Upper lobe of right lung (tissue), 1 donor: ENCODE measurements at places on chromosomes 5 and 9.

DNA sequence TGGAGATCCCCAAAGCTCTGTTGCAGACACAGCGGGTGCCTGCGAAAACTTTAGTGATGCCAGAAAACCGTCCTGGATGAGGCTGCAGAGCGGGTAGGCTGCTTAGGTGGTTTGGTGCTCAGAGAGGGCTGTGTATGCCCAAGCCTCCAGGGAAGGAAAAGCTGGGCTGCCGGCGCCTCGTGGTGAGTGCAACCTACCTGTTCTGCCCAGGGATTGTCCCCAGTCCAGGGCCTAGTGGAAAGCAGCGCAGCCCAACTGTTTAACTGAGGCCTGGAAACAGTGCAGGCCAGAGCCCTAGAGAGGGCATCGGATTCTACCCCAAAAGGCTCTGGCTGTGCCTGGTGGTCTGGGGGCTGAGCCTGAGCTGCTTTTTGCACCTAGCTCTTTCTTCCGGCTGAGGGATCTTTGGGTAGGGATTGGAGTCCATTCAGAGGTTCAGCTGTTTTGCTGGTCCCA is 2.8 kb downstream of the LMX1B start:
- DNase-seq, result no peak

DNA sequence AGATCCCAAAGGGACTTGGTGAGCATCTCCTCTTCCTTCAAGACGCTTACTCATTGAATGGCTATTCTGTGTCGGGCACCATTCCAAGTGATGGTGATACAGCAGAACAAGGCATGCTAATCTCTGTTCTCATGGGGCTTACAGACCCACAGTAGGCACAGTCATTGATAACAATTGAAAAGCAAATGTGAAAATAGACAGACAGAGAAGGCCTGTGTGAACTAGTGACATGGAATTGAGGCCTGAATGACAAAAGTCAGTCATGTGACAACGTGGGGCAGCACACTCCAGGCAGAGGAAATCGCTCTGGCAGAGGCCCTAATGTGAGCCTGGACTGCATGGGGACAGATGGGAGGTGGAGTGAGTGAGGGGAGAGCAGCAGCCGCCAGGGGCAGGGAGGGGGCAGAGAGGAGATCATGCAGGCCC is 70.7 kb upstream of the CPLX2 start:
- DNase-seq, result no peak

GRCh38 chr9:129875687-129876395 is 40.6 kb downstream of the USP20 start:
- DNase-seq, result no peak

- no peak for DNase-seq
These were observed 17.0 kb downstream of the CAMK2A start for GRCh38 chr5:150272531-150272930.

DNA sequence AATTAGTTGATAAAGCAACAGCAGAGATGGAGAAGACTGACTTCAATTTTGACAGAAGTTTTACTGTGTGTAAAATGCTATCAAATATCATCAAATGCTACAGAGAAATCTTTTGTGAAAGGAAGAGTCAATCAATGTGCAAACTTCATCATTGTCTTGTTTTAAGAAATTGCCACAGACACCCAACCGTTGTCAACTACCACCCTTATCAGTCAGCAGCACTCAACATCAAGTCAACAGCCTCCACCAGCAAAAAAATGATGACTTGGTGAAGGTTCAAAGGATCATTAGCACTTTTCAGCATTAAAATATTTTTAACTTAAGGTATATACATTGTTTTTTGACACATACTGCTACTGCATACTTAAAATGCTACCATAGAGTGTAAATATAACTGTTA is 888.8 kb downstream of the CDH18 start:
- DNase-seq, result no peak

GRCh38 chr5:123181394-123181801 is 92.4 kb downstream of the PRDM6 start:
- DNase-seq, result no peak

- no peak for DNase-seq
These were observed 528.1 kb upstream of the KLF4 start for GRCh38 chr9:108017671-108018070.

DNA sequence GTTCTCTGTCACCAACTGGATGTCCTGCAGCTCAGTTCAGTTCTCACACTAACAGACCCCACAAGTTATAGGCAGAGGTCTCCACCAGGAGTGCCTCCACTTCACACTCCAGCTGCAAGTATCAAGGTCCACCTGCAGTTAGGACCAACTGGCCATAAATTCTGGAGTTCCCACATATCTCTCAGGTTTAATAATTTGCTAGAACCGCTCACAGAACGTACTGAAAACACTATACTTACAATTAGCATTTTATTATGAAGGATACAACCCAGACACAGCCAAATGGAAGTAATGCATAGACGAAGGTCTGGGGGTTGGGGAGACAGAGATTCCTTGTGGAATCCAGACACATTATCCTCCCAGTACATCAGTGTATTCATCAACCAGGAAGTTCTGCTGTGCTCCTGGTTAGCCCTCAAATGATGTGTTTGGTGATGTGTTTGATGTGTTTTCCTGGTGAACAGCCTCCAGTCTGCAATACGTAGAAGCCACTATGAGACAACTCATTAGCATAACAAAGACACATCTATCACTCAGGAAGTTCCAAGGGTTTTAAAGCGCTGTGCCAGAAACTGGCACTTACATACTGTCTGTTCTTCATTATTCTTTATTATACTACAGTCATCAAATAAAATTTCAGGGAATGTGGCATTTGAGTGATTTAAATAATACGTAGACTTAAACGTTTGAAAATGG is 25.4 kb downstream of the OGN start:
- no peak for DNase-seq

GRCh38 chr5:112257005-112257404 is 162.1 kb downstream of the EPB41L4A start:
- no peak for DNase-seq

DNA sequence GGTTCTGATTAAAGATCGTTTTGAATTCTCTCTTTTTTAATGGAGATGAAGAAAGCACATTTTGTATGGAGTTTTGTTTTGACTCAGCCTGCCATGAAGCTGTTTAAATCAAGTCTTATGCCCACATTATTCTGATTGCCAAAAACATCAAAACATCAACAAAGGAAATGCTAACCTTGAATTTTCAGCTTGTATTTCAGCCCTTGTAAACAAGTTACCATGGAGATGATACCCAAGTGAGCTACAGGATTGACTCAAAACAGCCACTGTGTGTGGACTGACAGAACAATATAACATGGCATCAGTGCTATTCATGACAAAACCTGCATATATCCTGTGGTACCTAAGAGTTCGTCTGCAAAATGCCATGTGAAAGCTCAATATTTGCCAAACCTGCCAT is 1581.0 kb downstream of the MAT2B start:
- no peak for DNase-seq

- no peak for DNase-seq
These were observed 40.5 kb upstream of the LIFR start for GRCh38 chr5:38596981-38597380.

- no peak for DNase-seq
These were observed 26.5 kb upstream of the CDKN2B start for GRCh38 chr9:22035591-22036011.

GRCh38 chr5:61599370-61600122 is 267.5 kb downstream of the ZSWIM6 start:
- DNase-seq, result no peak

GRCh38 chr5:134003064-134003816 is 1.5 kb downstream of the VDAC1 start:
- DNase-seq, result peak; percentile 55

GRCh38 chr9:17021387-17021970 is 113.4 kb upstream of the CNTLN start:
- no peak for DNase-seq

DNA sequence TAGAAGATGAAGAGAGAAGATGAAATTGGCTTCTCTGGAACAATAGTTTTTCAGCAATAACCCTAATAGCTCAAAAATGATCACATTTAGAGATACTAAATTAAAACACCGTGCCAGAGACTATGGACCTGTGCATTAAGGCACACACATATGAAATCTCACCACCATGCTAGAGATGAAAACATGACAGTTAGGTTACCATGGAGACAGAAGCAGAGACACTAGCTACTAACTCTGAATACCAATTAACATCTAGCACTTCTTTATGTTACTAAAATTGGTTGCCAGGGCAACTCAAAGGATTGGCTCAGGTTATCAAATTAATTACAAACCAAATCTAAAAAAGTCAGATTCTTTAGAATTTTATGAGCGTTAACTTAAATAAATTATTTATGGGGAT is 337.7 kb downstream of the PLK2 start:
- no peak for DNase-seq

DNA sequence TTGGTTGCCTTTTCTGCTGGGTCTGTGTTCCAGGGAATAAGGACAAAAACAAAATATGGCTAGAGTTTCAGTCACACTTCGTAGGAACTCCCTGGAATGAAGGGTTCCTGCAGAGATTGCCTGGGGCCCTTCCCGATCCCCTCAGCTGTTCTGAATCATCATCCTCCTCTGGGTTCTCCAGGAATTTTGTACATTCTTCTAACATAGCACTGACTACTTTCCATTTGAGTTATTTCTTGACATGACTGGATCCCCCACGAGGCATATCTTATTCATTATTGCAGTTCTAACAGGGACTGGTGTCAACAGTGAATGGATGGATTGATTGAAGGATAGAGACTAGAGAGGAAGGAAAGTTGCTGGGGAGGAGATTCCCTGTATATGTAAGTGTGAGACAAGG is 49.2 kb upstream of the TNC start:
- no peak for DNase-seq

DNA sequence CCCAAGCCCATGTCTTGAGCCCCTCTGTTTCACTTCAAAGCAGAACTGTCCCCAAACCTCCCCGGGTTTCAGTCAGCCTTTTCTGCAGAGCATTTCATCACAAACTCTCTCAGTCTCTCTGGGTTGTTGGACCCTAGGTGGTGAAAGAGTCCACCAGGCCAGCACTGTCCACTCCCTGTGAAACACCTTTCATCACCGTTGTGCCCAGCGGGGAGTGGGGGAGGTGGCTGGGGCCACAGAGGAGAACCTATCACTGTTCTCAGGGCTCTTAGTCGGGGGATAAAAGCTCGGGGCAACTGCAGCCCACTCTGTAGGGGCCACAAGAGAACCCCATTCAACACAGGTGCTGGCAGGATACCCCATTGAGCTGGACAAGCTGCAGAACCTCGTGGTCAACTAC is 5.4 kb upstream of the RABL6 start:
- DNase-seq, result no peak

DNA sequence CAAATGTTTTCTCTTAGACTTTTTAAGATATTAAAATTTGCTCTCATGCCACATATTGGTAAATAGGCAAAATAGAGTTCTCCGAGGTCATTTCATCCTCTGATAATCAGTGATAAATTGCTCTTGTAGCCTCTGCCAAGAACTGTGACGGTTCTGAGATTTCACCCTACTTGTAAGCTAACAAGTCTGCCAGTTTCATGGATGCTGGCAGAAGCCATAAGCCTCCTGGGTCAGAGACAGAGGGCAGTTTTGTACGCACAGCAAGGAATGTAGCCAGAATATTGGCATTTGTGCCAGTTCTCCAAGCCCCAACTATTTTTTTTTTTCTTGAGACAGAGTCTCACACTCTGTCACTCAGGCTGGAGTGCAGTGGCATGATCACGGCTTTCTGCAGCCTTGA is 945.0 kb upstream of the WWC1 start:
- DNase-seq, result no peak

- no peak for DNase-seq
These were observed 86.4 kb downstream of the PRLR start for GRCh38 chr5:35143841-35144240.

GRCh38 chr5:27598576-27598975 is 560.2 kb upstream of the CDH9 start:
- DNase-seq, result no peak

DNA sequence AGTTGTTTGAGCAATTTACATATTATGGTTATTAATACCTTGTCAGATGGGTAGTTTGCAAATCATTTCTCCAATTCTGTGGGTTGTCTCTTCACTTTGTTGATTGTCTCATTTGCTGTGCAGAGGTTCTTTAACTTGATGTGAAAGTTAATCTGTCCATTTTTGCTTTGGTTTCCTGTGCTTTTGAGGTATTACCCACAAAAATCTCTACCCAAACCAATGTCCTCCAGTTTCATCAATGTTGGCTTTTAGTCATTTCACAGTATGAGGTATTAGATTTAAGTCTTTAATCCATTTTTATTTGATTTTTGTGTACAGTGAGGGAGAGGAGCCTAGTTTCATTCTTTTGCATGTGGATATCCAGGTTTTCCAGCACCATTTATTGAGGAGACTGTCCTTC is 82.4 kb downstream of the MRPS30 start:
- no peak for DNase-seq

GRCh38 chr9:71642056-71642455 is 126.3 kb downstream of the CEMIP2 start:
- DNase-seq, result no peak

- no peak for DNase-seq
These were observed 18.9 kb upstream of the NPR3 start for GRCh38 chr5:32692036-32692746.

- DNase-seq, result no peak
These were observed 68.7 kb downstream of the SHB start for GRCh38 chr9:38000332-38000731.

DNA sequence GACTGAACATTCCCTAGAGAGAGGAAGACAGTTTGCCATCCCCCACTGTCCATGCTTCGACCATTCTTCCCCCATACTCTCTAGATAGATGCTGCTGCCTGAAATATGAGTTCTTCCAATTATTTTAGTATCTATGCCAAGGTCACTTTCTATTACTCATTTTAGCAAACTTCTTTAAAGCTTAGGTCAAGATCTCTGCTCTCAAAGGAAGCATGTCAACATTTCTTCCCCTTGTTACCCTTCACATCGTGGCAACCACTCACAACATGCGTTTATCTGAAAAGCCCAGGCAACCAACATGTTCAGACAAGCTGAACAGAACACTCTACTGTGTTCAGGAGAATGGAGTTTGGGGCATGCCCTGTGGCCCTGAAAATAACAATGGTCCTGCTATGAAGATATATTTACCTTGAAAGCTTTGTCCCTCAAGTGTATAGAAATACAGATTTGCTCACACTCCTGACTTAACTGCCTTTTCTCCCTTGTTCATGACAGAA is 138.4 kb upstream of the KIF2A start:
- no peak for DNase-seq

GRCh38 chr5:130652176-130652575 is 512.9 kb downstream of the HINT1 start:
- DNase-seq, result no peak

GRCh38 chr5:35115920-35116319 is 68.2 kb upstream of the AGXT2 start:
- no peak for DNase-seq

GRCh38 chr5:94796586-94796985 is 178.1 kb downstream of the SLF1 start:
- DNase-seq, result no peak

- no peak for DNase-seq
These were observed 80.8 kb downstream of the ASTN2 start for GRCh38 chr9:117334101-117334500.

DNA sequence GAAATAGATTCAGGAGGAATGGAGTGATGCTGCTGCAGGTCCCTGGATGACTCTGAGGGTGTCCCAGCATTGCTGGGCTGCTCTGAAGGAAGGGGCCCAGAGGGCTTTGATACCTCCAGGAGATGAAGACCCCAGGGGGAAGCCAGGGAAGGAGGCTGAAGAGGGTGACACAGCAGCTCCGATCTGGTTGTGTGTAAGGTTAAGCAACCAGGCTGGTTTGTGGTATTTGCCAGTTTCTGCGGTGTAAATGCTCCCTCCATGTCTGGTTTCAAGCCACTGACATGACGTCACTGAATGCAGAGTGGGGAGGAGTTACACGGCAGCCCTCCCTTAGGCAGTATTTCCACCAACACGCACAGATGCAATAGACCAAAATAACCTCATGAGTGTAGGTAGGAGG is 40.0 kb upstream of the ORM1 start:
- DNase-seq, result peak; percentile 17

GRCh38 chr5:33148076-33148513 is 292.7 kb upstream of the TARS1 start:
- no peak for DNase-seq
